Fibroblast of the conjunctiva (primary cell): ENCODE measurements at places on chromosomes 2 and 18.

GRCh38 chr2:231300020-231300721, 95.3 kb upstream of the B3GNT7 start:
- no peak for DNase-seq

DNA sequence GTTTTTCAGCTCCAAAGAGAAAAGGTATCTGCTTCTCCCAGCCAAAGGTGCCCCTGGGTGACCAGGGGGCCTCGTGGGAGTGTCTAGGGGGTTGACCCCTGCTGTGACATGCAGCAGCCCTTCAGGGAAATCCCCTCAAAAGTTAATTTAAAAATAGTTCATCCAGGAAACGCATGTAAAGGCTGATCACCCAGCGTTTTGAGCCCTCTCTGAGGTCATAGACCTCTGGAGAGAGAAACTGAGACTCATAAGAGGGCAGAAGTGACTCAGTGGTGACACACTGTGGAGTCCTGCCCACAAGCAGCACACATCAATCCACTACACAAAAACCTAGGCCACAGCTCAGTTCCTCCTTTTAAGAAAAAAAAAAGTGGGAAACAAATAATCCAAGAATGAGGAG, 11.9 kb downstream of the GAL3ST2 start:
- DNase-seq = no peak

DNA sequence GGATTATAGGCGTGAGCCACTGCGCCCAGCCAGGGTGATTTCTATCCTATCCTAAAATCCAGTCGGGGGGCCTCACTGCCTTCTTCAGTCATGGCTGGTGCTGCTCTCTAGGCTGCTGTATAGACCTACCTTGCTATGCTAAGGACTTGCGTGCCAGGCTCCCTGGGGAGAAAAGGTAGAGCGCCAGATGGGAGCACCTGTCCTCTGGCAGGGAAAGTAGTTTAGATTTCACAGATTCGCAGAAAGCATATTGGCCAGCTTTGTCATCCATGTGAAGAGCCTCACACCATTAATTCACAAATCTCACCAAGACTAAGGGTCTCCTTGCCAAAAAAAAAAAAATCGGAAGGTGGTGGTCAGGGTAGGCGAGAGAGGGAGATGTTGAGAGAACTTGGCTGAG, 217.6 kb downstream of the ATAD2B start:
- no peak for DNase-seq

DNA sequence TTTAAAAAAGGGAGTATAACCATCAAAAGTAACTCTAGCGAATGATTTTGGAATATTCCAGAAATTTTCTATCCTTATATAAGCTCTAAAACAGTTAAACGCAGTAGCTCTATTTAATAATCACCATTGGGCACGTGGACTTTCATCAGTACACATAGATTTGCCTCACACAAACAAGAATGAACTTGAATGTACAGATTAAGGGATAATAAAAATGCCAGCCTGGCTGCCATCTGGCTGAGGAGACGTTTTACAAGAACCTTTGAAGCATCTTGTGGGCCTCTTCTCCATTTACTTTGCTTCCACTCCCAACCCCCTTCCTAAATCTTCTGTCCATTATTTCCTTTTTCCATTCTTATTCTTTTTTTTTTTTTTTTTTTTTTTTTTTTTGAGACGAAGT, 47.2 kb downstream of the AGAP1 start:
- DNase-seq = no peak

DNA sequence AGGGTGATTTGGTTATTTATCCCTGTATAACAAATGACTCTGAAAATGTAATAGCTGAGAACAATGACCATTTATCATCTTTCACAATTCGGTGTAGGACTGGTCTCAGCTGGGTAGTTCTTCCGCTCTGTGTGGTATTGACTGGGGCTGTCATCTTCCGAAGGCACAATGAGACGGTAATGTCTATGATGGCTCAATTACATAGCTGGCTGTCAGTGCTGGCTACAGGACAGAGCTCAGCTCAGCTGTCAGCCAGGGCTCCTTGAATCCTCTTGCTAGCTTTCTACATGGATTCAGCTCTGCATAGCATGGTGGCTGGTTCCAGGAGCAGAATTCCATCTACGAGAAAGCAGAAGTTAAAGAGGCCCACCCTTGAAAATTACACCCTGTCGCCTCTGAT, 483.8 kb downstream of the TDRD15 start:
- no peak for DNase-seq

DNA sequence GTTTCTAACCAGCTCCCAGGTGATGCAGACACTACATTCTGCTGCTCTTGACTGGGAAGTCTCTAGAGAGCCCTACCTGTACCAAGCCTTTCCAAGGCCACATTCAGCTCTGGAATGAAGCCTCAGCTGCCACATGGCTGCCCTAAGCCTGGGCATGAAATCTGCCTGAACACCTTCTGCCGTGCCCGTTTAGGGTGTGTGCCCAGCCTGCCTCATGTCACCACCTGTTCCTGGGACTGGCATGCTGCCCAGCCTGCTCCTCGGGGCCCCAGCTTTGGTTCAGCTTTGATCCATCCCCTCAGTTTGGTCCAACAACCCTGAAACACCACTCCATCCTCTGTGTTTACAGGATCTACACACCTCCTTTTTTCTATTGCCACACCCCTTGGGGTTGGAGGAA, 210.9 kb downstream of the L3MBTL4 start:
- no peak for DNase-seq

- DNase-seq = no peak
Measured at GRCh38 chr2:61857224-61857623, 3.4 kb upstream of the FAM161A start.

GRCh38 chr18:417495-417894, 83.0 kb downstream of the COLEC12 start:
- no peak for DNase-seq

GRCh38 chr2:12361506-12361905, 355.2 kb upstream of the TRIB2 start:
- no peak for DNase-seq

GRCh38 chr2:14340703-14341102, 291.8 kb upstream of the LRATD1 start:
- DNase-seq = no peak

GRCh38 chr2:127874378-127875269, 11.1 kb downstream of the AMMECR1L start:
- no peak for DNase-seq

DNA sequence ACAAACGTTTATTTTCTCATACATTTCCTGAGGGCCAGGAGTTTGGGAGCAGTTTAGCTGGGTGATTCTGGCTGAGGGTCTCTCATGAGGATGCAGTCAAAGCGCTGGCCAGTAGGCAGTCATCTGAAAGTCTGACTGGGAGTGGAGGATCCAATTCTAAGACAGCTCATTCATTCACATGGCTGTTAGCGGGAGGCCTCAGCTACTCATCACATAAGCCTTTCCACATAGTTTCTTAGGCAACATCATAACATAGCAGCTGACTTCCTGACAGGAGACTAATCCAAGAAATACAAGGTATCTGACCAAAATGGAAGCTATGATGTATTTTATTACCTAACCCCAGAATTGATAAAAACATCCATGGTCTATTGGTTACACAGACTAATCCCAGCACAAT, 2.9 kb upstream of the MRPL44 start:
- DNase-seq = peak; percentile 51

DNA sequence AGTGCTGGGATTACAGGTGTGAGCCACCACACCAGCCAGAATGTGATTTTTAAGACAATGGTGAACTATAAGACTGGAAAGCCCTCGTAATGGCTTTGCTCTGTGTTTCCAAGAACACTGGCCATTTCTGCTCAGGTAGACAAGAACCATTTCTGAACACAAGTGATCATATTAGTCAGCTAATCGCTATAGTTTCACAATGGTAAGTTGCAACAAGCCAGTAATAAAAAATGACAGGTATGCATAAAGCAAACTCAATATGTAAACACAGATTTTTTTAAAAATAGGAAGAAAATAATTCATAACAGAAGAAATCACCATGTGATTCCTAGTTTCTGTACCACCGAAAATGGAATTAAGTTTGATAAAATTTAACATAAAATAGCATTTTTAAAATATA, 166.5 kb downstream of the THADA start:
- DNase-seq = no peak

GRCh38 chr2:235157746-235158482, 206.1 kb downstream of the SH3BP4 start:
- DNase-seq = no peak

DNA sequence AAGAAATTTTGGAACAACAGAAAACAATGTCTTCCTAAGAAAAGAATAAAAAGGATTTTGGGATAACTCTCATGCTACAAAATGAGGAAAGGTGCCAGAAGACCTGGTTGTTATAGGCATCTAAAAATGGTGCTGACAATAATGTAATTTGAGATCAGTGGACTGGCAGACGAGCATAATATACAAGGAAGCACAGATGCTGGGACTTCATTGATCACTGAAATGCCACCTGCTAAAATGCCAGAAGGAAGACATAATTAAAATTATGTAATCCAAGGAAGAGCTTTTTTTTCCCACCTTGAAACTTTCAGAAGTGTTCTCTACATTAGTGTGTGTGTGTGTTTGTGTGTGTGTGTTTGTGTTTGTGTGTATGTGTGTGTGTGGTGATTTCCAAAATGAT, 535.9 kb downstream of the XIRP2 start:
- DNase-seq = no peak

GRCh38 chr2:138777996-138778395, 2.2 kb downstream of the NXPH2 start:
- no peak for DNase-seq

DNA sequence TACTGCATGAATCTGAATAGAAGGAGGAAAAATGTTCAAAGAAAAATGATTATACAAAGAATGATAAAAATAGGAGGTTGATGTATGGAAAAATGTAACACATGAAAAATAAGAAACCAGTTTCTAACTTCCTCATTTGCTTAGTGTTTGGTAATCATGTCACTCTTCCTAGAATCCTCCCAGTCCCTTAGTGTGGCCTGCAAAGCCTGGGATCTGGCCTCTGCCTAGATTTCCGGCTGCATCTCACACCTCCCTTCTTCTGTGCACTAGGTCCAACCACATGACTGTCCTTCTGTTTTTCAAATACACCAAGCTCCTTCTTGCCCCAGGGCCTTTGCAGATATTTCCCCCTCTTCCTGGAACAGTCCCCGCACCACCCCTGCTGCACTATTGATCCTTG, 76.8 kb upstream of the RBMS1 start:
- DNase-seq = no peak

GRCh38 chr2:10444463-10444862, 3.7 kb downstream of the ODC1 start:
- DNase-seq = no peak
